Epithelial cell of proximal tubule (primary cell): ENCODE measurements at places on chromosomes 1 and 21.

- DNase-seq = no peak
Measured at GRCh38 chr1:4044967-4045366, 144.9 kb upstream of the C1orf174 start.

DNA sequence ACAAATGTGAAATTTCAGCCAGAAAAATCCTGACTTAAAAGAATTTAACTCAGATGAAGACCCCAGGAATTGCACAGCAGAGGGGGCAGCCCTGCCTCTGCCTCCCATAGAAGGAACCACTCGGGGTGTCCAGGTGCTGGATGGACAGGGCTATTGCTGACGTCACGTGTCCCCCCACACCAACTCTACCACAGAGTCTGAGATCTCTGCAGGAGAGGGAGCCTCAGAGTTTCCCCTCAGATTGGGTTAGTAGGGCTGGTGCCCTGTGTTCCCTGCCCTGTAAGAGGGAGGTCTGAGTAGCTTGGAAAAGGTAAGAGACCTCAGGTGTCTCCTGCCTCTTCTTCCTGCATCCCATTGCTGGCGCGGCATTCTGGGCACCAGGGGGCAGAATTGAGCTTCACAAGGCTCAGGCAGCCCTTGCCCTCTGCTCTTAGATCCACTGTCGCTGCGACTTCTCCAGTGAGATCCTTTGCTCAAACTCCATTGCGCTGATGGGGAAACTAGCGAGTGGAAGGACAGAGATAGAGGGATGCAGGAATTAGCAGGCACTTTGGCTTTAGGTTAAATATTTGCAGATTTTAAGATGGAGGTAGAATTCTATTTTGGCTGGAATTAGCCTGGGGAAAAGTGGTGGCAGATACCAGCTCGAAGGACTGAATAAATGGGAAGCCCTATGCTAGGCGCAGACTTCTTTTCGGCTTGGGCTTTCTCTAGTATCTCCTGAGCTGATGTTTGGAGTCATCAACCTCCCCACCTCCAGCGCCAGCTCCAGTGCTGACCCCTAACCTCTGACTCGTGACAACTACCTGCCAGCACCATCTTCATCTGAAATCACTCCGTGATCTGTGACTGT, 42.8 kb upstream of the DMBX1 start:
- peak; percentile 3 for DNase-seq

GRCh38 chr1:191620883-191621282, 537.4 kb upstream of the RGS18 start:
- no peak for DNase-seq

DNA sequence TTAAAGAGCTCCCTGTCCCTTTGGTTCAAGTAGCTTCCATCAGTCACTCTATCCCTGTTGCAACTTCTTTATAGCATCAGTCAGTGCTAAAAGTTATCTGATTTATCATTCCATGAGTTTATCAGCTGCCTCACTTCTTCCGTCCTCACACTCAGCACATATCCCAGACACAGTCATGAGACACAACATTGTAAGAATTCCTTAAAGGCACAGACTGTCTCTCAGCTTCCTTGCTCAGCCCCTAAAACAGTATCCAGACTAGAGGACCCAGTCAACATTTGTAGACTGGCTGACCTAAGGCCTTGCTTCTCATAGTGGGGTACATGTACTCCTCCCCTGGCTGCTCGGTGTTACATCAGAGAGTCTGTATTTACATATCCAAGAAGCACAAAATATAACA, 164.9 kb upstream of the ADGRL2 start:
- no peak for DNase-seq

DNA sequence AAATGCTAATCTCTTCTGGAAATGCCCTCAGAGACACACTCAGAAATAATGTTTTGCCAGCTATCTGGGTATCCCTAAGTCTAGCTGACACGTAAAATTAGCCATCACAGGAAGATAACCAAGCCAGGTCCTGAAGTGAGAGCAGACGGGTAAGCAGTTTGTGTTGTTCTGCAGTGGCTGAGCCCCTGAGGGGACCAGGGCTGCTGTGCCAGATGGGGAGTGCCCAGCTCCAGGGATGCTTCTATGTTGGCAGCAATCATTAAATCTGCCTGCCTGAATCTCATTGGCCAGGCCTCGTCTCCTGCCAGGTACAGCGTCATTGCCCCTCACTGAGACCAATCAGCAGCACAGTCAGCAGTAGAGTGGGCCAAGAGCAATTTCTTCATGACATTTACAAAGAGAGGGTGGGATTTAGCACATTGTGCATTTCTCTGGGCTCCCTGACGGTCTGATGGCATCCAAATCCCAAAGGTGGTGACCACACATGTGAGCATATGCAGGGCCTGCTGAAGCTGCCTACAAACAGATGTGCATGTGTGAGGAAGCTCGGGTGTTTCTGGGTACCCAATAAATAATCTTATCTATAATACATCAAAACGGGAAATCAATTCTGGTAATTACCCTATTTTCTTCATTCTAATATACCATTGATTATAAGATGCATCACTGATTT, 58.7 kb upstream of the LRRN2 start:
- no peak for DNase-seq

- DNase-seq = no peak
Measured at GRCh38 chr1:183776731-183777130, 28.2 kb upstream of the RGL1 start.

- no peak for DNase-seq
Measured at GRCh38 chr1:98129491-98129890, 208.7 kb upstream of the DPYD start.

DNA sequence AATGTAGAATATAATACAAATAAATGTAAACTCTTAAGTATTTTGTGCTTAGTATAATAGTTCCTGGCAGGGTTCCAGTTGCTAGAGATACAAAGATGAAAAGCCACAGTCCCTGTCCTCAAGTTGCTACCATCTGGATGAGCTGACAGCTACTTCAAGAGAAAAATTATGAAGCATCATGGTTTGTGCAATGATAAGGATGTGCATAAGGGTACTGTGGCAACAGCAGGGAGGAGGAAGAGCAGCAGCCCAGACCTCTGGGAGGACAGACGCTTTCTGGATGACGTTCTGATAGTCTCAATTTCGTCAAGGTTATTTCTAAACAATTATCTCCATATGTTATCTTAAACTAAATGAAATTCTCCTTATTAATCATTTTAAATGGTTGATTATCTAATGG, 198.9 kb downstream of the NTNG1 start:
- DNase-seq = no peak

DNA sequence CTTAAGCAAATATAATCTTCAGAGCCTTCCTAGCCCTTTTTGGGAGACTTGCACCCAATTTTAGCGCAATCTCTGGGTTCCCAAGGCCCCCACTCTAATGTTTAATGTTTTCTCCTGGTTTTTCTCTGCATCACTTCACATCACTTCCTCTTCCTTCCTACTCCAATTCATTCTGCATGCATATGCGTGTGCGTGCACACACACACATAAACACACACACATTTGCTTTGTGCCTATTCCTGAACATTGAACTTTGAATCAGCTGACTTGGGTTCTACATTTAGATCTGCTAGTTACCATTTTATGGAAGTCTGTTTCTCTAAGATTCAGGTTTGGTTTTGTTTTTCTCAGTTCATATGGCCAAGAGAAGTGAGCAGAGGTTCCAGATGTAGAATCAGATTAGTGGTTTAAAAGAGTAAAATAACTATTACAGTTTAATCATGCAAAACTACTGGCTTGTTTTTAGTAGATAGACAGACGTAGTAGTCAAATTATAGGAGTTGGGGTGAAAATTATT, 7.4 kb upstream of the EDEM3 start:
- no peak for DNase-seq

GRCh38 chr1:44926311-44926781, 60.0 kb downstream of the EIF2B3 start:
- DNase-seq = no peak

GRCh38 chr1:243732637-243733036, 117.4 kb downstream of the AKT3 start:
- DNase-seq = no peak

GRCh38 chr1:226772446-226773139, 33.5 kb upstream of the ITPKB start:
- DNase-seq = no peak

GRCh38 chr21:36419996-36420395, 34.8 kb downstream of the CHAF1B start:
- DNase-seq = no peak

DNA sequence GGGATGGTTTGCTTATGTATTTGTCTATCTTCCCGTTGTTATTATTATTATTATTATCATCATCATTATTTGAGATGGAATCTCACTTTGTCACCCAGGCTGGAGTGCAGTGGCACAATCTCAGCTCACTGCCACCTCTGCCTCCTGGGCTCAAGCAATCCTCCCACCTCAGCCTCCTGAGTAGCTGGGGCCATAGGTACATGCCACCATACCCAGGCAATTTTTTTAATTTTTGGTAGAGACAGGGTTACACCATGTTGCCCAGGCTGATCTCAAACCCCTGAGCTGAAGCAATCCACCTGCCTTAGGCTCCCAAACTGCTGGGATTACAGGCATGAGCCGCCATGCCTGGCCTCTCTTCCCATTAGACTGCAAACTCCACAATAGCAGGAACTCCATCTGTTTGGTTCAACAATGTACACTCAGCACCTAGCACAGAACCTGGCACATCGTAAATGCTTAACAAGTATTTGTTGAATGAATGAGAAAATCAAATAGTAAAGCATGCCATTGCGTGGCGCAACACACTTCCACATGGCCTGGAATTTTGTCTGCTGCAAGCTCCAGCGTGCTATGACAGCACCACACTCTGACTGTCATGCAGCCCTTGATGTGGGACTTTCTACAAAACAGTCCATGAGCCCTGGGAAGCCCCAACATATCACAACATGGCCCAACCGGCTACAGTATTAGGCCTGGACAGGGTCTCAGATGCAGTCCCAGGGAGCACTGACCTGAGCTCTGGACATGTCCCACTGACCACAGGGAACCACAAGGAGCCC, 3.8 kb upstream of the TINAGL1 start:
- DNase-seq = no peak

GRCh38 chr1:115975569-115976061, 698 bp upstream of the SLC22A15 start:
- DNase-seq = no peak

GRCh38 chr1:156602557-156602993, 1.3 kb upstream of the GPATCH4 start:
- no peak for DNase-seq

GRCh38 chr1:234661317-234661928, 51.4 kb upstream of the IRF2BP2 start:
- DNase-seq = no peak

DNA sequence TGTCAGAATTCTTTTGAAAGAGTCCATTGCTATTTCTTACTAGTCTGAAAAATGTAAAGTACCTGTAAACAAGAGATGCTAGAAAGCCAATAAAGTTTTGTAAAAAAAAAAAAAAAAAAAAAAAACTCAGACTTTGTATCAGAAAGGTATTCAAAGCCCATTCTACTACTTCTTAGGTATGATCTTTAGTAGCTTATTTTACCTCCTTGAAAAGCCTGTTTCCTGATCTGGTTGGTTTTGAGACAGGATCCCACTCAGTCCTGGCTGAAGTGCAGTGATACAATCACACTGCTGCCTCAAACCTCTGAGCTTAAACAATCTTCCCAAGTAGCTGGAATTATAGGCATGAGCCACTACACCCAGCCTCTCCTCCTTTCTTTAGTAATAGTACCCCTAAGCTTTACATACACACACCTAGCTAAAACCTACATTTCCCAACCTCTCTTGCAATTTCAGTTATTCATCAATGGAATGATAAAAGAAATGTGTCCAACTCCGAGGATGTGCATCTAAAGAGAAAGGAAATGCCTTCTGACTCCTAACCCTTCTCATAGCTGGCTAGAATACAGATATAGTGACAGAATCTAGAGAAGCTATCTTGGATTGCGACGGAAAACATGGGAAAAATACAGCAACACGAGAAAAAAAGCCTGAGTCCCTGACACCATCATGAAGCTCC, 30.6 kb downstream of the EPS15 start:
- DNase-seq = no peak

- DNase-seq = no peak
Measured at GRCh38 chr1:117392771-117393170, 25.5 kb downstream of the MAN1A2 start.

- no peak for DNase-seq
Measured at GRCh38 chr1:50705699-50706098, 254.4 kb downstream of the FAF1 start.

DNA sequence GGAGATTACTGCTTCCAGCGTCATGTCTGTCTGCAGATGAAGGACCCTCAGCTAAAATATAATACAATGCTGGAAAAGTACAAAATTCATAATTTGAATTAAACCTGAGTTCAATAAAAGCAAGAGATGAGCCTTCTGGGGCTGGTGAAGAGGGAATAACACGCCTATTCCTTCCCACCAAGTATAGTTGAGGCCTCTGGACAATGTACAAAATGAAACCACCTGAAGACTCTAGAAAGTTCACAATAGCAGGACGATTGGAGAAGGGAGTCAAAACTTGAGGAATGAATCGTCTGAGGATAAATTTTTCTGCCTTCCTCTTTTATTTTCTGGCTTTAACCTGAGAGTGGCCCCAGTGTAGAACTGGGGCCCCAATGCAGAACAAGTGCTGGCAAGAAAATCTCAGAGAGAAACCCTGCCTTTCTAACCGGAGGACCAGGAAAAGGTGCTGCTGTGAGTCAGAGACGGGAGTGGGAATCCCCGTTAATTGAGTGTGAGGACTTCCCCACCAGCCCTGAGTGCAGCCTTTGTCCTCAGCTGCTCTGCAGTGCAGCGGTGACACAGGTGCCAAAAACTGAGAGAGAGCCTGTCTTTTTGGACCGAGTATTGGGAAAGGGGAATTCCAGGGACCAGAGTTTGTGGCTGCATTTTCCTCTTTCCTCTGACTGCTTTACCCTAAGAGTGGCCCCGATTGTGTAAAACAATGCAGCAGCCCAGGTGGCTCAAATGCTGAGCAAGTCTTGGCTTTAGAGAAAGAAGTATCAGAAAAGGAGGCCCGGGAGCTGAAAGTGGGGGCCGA, 264.9 kb downstream of the DYRK1A start:
- peak; percentile 43 for DNase-seq

- no peak for DNase-seq
Measured at GRCh38 chr1:10530756-10531495, 56.2 kb downstream of the PEX14 start.

- no peak for DNase-seq
Measured at GRCh38 chr1:240706150-240706935, 94.4 kb upstream of the GREM2 start.

- no peak for DNase-seq
Measured at GRCh38 chr1:225768662-225769426, 8.8 kb upstream of the SRP9 start.

DNA sequence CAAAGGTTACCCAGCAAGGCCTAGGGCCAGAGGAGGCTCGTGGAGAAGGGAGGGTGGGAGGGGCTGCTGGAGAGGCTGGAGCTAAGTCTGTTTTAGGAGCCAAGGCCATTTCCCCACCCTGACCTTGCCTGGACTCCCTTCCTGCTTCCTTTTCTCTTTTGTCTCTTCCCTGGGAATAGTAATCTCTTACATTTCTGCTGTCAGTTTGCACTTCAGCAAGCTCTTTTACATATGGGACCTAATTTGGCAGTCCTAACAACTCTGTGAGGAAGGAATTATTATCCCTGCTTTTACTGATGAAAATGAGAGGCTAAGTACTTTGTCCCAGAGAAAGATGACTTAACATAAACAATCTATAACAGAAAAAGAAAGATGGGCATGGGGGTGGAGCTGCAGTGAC, 13.8 kb downstream of the OPTC start:
- no peak for DNase-seq
